Activated B cell treated with CpG ODN at 0.5 μM for 24 hours (primary cell): ENCODE measurements at places on chromosomes 4 and X. TPM values are rescaled to one million over a fixed set of nuclear protein-coding genes. Genes with fewer than 3 reads are reported as not detected.
A peak's percentile ranks its signal among the peaks of the same experiment; 100 is the strongest.

- no peak for DNase-seq
Observed at GRCh38 chrX:39899856-39900776, 197.6 kb downstream of the BCOR start.

DNA sequence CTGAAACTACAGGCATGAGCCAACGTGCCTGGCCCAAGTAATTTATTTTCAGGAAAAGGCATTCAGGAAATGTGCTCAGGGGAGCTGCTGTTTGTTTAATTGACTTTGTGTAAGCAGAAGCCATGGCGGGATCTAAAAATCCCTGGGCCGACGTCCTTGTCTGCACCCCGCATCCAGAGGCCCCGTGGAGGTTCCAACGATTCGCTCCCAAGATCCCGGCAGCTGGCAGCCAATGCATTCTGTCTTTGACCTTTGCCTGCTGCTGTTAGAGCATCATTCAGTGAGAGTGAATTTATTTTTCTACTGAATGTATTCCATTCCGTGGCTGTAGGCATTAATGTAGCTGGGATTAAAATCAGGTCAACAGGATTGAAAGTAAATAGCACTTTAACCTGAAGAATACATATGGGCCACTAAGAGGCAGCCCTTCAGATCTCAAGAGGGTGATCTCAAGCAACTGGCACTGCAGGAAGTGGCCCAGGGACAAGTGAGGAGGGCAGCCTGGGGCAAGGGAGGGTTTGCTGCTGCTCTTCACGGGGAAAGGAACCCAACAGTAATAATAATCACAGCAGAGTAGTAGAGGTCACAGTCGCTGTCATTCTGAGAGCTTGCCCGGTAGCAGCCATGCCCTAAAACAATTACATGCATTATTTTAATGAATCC is 75.2 kb downstream of the PSAPL1 start:
- no peak for DNase-seq

DNA sequence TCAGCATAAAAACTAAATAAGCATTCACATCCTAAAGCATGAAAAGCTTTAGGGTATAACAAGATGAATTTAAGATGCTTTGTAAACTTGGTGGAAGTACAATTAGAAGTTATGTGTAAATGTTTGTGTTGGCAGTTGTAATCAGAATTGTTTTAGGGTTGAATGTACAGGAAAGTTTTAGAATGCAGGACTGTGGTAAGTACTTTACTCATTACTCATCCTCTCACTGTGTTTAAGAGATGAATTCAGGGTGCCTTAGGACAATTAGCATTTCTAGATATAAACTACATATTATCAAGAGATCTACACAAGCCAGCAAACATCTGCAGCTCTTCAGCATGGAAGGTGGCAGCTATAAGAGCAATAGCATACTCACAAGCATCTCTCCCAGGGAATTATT is 77.5 kb upstream of the ELOVL6 start:
- no peak for DNase-seq

- no peak for DNase-seq
Observed at GRCh38 chr4:97104666-97105065, 1038.6 kb downstream of the STPG2 start.

DNA sequence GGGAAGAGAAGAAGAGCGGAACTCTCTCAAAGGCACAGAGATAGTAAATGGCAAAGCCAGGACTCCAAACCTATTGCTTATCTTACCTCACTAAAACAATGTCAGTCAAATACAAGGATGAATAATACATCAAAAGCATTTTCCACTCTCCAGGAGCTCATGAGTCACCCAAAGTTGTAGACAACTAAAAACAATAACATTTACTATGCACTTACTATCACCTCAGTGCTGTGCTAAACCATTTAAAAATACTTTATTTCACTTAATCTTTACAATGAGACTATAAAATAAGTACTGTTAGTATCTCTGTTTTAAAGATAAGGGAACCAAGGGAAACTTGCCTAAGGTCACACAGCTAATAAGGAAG is 163.2 kb upstream of the SPANXC start:
- no peak for DNase-seq

The POU3F4 gene
- not detected in 2 replicates for total RNA-seq

- no peak for DNase-seq
Observed at GRCh38 chr4:187444061-187444460, 551.5 kb upstream of the ZFP42 start.

The ARX gene
- not detected in 2 replicates for total RNA-seq

DNA sequence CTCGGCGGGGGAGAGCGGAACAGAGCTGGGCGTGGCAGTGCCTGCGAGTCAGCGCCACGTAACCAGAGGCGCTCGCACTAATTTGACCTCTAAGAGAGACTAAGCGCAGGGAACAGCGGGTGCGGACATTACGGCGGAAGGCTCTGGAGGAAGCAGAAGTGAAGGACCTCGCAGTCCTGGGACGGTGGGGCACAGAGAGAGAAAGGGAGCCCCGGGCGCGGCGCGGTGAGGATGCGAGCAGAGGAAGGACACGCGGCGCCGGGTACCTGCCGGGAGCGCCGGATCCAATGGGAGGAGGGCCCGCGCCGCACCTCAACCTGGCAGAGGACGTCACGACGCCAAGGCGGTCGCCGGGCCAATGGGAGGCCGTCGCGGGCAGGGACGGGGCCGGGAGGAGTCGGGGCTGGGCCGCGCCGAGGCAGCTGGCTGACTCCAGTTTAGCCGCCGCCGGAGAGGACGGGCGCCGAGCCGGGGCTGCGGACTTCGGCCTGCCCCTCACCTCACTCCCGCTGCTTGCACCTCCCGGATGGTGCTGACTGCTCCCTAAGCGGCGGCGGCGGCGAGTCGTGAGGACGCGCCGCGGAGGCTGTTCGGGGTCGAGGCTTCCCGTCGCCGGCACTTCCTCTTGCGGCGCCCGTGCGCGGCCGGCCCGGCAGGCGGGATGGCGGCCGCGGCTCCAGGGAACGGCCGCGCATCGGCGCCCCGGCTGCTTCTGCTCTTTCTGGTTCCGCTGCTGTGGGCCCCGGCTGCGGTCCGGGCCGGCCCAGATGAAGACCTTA is at the start of gene TMEM165:
Gene TMEM165 (plus strand): TSS at position 429 of the 779 bp plus-strand sequence. CDS start 233 bp downstream, at position 662.
- DNase-seq: peak; percentile 89

The ZIC3 gene
- not detected in 2 replicates for total RNA-seq

The CFP gene
- total RNA-seq: 0.42 and 0.91 TPM in 2 replicates

DNA sequence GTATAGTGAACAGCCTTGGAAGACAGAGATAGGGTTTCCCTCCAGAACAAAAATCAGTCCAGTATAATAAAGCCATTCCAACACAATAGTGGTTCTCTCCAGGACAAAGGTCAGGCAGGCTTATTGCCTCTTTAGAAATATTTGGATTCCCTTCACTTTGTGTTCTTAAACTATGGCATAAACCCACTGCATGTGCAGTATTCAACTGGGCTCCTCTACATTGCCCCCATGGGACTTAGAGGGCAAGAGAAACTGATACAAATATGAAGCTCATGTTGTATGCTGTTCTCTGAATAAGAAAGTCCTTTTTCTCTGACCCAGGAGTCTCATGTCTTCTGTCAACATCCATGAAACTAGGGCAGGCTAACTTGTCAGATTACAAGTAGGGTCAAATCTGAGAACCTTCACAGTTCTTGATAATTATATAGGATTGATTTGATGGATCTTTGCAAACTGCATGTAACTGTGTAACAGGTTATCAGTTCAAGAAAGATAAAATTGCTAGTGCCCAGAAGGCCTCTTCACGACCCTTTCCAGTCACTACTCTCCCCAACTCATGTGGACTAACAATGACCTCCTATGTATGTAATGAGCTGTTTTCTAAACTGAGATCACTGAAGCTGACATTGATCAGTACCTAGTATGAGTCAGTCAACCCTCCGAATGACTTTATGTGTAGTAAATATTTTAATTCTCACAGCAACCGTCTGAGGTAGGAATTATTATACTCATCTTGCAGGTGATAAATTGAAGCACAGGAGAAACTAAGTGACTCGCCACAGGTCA is 31.9 kb upstream of the FAM9C start:
- no peak for DNase-seq

The MEPE gene
- total RNA-seq: not detected in 2 replicates

The NLRP2B gene
- not detected in 2 replicates for total RNA-seq

DNA sequence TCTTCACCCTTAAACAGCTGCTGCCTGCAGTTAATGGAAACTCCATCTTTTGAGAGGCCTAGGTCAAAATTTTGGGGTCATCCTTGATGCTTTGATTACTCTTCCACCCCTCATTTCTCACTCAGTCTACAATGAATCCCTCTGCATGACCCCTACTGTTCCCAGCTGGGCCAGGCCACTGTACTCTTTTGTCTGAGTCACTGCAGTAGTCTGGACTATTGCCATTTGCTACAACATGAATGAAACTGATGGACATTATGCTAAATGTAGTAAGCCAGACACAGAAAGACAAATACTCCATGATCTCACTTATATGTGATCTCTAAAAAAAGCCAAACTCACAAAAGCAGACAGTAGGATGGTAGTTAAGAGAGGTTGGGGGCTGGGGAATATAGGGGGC is 28.3 kb downstream of the STK32B start:
- no peak for DNase-seq

The ASMT gene
- 0.44 and 0.69 TPM in 2 replicates for total RNA-seq

The RADX gene
- total RNA-seq: 8.5 and 10.9 TPM in 2 replicates

DNA sequence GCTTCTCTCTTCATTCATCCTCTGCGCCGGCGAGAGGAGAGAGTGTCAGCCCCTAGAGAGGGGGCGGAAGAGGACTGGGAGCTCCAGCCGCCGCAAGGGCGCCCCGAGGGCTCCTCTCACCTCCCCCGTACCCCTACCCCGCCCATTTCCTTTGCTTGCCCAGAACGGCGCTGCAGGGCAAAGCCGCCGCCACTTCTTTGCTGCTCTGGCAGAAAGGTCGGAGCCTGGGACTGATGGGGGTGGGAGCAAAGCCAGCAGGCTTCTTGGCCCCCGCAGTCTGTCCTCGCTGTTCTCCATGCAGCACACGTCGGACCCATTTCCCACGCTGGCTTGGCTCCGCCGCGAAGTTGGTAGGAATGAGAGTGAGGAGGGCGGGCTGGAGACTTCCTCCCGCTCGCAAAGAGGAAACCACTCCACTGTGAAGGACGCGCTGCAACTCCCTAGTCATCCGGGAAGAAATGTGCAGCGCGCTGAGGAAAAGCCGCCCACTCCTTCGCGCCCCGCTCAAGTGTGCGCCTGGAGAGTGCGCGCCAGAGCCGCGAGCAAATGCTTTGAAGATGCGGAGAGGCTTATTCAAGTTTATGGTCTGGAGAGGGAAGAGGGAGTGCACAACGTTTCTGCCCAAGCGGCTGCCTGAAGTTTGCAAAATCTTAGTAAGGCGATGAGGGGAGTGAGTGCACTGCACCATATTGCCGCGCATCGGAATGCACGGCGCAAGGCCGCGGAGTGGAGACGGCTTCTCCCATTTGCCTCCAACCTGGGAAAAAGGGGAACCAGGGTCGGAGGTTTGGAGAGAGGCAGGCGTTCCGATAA is 2.8 kb upstream of the PCDH7 start:
- DNase-seq: no peak

The RBM46 gene
- not detected in 2 replicates for total RNA-seq

The CEP44 gene
- total RNA-seq: 15.0 and 18.3 TPM in 2 replicates

- DNase-seq: no peak
Observed at GRCh38 chrX:108537005-108537404, 97.4 kb downstream of the COL4A5 start.

The LRAT gene
- total RNA-seq: not detected in 2 replicates

The CPE gene
- not detected in 2 replicates for total RNA-seq

The C4orf51 gene
- not detected in 2 replicates for total RNA-seq

DNA sequence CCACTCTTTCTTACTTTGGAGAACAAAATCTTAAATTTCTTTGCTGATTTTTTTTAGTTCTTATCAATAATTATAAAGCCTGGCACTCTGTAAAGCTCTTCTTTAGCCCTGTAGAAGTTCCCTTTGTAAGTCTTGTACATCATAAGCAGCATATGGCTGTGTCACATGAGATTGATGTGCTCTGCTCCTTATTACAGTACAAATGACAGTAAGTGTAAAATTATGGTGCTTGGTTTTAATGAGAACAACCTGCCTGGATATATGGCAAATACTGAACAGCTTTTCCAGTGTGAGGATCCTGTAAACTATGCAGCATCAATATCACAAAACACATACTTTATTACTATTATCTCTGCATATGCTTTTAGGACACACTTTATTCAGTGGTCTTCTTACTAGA is 145.9 kb upstream of the GNPDA2 start:
- no peak for DNase-seq

DNA sequence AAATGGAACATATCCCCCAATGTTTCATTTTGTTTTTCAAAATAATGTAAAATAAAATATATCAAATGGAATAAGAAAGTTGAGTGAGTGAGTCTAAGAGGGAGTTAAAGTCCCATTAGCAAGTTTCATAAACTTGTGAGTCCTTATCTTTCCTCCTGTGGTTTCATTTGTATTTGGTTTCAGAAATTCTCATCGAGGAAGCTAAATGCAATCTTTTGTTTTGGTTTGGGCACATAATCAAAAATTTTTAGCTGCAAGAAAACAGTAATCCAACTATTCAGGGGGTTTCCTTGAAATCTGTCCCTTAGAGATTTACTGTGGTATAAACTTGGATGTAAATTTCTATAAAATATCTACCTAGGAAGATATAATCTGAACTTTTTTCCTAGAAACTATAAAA is 124.2 kb downstream of the CAMK2D start:
- DNase-seq: no peak

- DNase-seq: no peak
Observed at GRCh38 chr4:115187136-115187535, 73.7 kb upstream of the NDST4 start.

- DNase-seq: no peak
Observed at GRCh38 chr4:24274381-24274941, 309.9 kb downstream of the DHX15 start.

- no peak for DNase-seq
Observed at GRCh38 chr4:1315836-1316536, 26.3 kb downstream of the MAEA start.

The MAGEB10 gene
- not detected in 2 replicates for total RNA-seq

DNA sequence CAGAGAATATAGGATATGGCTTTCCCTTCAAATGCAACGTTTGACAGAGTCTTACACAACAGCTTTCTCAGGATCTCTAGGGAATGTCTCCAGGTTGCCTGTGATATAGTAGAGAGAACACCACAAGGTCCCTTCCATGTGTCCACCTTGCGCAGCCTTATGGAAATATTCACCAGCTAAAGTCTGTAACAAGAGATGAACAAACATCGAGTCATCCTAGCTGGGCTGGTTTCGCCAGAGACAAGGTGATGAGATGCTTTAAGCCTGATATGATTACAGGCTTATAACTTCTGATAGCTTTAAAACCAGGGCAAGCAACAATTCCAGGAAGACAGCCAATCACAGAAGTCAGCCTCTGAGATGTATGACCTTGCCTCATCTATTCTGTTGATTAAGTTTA is 83.8 kb downstream of the SEL1L3 start:
- no peak for DNase-seq

GRCh38 chr4:39046249-39046648 is 14.0 kb upstream of the TMEM156 start:
- DNase-seq: no peak

The ZMAT1 gene
- total RNA-seq: 14.8 and 19.8 TPM in 2 replicates
